ENCODE measurements at places on chromosomes 2 and 18.

GRCh38 chr18:7696780-7697179 lies 129.7 kb downstream of the PTPRM start:
- DNase-seq, result no peak
- no peak overlapping the region for H3K27ac ChIP-seq
- H3K27me3 ChIP-seq, result no peaks in the 10 kb centered on the region
- no peaks in the 10 kb centered on the region for H3K4me1 ChIP-seq

- H3K4me1 ChIP-seq, result no peaks in the 10 kb centered on the region
- DNase-seq, result no peak
- no peaks in the 10 kb centered on the region for H3K36me3 ChIP-seq
- no peak overlapping the region for H3K27ac ChIP-seq
- H3K4me3 ChIP-seq, result no peak overlapping the region
Observed at GRCh38 chr2:240893363-240893844, 2.6 kb downstream of the MAB21L4 start.

DNA sequence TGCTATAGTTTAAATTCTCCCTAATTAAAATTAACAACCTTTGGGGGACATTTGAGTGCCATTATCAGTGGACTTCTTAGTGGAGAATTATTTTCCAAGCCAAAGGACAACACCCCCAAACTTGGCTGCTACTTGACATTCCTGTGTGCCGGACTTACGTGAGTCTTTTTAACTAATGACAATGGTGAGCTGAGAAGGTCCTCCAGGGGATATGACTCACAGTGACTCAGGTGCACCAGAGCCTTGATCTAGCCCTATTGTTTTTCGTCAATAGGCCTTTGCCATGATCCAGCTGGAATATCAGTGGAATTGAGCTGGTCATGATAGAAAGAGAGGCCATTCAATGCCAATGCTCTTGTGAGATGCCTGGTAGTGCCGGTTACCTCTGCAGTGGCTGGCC lies 118.1 kb upstream of the CXCR4 start:
- no peak overlapping the region for H3K4me3 ChIP-seq
- no peaks in the 10 kb centered on the region for H3K27me3 ChIP-seq
- H3K36me3 ChIP-seq, result no peaks in the 10 kb centered on the region
- DNase-seq, result no peak
- no peak overlapping the region for H3K27ac ChIP-seq
- H3K4me1 ChIP-seq, result peaks cover 13% of the 10 kb centered on the region

DNA sequence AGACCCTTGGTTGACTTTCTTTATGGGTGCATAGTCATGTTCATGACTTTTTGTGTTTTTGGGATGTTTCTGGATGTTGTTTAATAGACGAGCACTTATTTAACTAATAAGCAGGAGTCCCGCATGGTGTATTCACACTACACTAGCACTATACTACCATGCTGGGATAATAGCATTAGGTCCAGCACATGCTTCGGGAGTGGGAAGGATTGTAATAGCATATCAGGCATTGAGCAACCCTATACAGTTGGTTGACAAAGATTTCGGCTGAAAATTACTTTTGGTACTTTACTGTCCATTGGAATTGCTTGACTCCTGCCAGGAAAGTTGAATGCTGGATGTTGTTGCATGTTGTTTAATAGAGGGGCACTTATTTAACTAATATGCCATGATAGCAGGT lies 2.8 kb downstream of the SH3RF3 start:
- H3K4me1 ChIP-seq, result peaks cover 39% of the 10 kb centered on the region
- H3K4me3 ChIP-seq, result no peak overlapping the region

DNA sequence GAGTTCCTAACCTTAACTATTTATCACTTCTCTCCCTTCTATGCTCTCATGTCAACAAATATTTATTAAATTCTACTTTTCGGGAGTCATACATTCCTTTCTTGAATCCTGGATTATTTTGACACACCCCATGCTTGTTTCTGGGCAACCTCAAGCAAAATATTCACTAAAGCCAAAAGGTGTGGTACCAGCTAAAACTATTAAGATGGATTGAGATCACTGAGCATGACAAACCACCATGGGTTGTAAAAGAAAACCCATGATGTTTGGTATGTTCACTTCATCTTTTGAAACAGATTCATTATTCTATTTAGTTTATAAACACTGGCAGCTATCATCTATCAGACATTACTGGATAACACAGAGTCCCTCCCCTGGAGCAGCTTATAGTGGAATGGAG lies 32.5 kb downstream of the DPP4 start:
- no peak overlapping the region for H3K27ac ChIP-seq
- no peaks in the 10 kb centered on the region for H3K27me3 ChIP-seq
- H3K4me3 ChIP-seq, result no peak overlapping the region
- H3K36me3 ChIP-seq, result no peaks in the 10 kb centered on the region
- no peak for DNase-seq

DNA sequence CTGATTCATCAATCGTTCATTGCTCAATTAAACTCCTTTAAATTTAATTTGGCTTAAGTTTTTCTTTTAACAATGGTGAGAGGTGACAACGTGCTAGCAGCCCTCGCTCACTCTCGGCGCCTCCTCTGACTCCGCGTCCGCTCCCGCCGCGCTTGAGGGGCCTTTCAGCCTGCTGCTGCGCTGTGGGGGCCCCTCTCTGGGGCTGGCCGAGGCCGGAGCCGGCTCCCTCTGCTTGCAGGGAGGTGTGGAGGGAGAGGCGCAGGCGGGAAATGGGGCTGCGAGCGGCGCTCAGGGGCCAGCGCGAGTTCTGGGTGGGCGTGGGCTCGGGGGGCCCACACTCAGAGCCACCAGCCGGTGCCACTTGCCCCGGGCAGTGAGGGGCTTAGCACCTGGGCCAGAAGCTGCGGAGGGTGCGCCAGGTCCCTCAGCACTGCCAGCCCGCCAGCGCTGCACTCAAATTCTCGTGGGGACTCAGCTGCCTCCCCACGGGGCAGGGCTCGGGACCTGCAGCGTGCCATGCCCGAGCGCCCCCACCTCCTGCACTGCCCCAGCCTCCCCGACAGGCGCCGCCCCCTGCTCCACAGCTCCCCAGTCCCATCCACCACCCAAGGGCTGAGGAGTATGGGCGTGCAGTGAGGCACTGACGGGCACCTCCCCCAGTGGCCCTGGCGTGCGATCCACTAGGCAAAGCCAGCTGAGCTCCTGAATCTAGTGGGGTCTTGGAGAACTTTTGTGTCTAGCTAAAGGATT lies 19.6 kb downstream of the ANKMY1 start:
- no peaks in the 10 kb centered on the region for H3K4me1 ChIP-seq
- DNase-seq, result no peak
- peaks cover 64% of the 10 kb centered on the region for H3K36me3 ChIP-seq

- no peak for DNase-seq
- no peak overlapping the region for H3K4me3 ChIP-seq
- no peaks in the 10 kb centered on the region for H3K36me3 ChIP-seq
- H3K27me3 ChIP-seq, result no peaks in the 10 kb centered on the region
- H3K27ac ChIP-seq, result no peak overlapping the region
Observed at GRCh38 chr2:50613161-50613560, 418.8 kb downstream of the NRXN1 start.

GRCh38 chr2:123563515-123563914 lies 461.6 kb upstream of the CNTNAP5 start:
- H3K4me1 ChIP-seq, result no peaks in the 10 kb centered on the region
- no peaks in the 10 kb centered on the region for H3K36me3 ChIP-seq

- no peaks in the 10 kb centered on the region for H3K27me3 ChIP-seq
- H3K27ac ChIP-seq, result no peak overlapping the region
- H3K36me3 ChIP-seq, result no peaks in the 10 kb centered on the region
- DNase-seq, result no peak
Observed at GRCh38 chr2:71782323-71782722, 329.0 kb downstream of the DYSF start.

DNA sequence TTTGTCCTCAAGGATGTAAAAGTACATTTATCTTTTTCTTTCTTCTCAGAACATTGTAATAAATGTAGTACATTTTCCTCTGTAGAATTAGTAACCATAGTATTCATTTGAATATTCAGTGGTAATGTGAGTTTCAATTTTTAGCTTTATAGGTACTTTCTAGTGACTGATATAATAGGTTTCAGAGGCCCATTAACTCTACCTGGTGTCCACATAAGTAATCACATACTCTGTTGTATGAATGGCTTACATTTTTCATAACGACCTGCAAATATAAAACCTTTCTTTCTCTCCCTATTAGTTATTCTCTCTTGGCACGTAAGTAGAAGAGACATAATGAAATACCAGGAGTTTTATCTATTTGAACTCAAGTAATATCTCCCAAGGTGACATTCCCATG lies 1017.6 kb downstream of the DPP10 start:
- H3K4me1 ChIP-seq, result no peaks in the 10 kb centered on the region
- H3K36me3 ChIP-seq, result no peaks in the 10 kb centered on the region
- no peak for DNase-seq
- no peak overlapping the region for H3K4me3 ChIP-seq
- H3K27me3 ChIP-seq, result no peaks in the 10 kb centered on the region

DNA sequence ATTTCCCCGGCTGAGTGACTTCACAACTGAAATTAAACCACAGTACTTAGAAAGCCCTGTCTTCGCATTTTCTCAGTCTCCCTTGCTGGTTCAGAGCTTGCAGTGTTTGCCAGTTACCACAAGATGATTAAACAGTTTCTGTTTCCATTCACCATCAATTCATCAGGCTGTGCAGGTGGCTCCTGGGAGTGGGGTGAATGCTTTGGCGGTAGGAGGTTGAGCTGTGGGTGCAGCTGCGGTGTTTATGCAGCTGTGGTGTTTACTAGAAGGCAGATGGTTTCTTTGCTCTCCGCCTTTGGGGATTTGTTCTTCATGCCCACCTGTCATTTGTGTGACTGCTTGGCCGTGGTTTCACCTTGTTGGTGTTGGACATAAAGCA lies 16.1 kb downstream of the ACOXL start:
- no peak overlapping the region for H3K27ac ChIP-seq
- H3K4me3 ChIP-seq, result no peak overlapping the region
- H3K36me3 ChIP-seq, result no peaks in the 10 kb centered on the region
- no peak for DNase-seq
- H3K4me1 ChIP-seq, result peaks cover 10% of the 10 kb centered on the region

DNA sequence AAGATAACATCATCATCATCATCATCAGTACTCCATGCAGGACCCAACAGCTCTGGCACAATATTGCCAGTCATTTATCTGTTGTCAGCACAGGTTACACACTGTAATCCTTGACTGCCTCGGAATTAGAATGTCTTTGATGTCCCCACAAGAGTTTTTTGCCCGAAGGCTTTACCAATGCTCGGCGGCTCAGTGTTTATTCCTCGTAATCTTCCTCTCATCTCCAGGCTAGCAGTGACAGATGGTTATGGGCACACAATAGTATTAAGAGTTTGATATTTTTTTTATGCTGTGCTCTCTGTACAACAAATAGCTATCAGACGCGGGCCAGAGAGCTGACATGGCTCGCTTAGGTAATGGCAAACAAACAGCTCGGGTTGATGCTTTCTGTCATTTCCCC lies 515.2 kb downstream of the ZEB2 start:
- H3K27me3 ChIP-seq, result no peaks in the 10 kb centered on the region
- H3K36me3 ChIP-seq, result no peaks in the 10 kb centered on the region
- H3K4me3 ChIP-seq, result no peak overlapping the region
- peaks cover 5% of the 10 kb centered on the region for H3K4me1 ChIP-seq
- no peak for DNase-seq
- H3K27ac ChIP-seq, result no peak overlapping the region

GRCh38 chr2:71928734-71929481 lies 218.8 kb downstream of the CYP26B1 start:
- no peaks in the 10 kb centered on the region for H3K4me1 ChIP-seq
- DNase-seq, result no peak
- no peak overlapping the region for H3K4me3 ChIP-seq
- H3K36me3 ChIP-seq, result no peaks in the 10 kb centered on the region
- no peaks in the 10 kb centered on the region for H3K27me3 ChIP-seq

Data from Karpas-422 (cell line).